ENCODE measurements at places on chromosomes 2 and 18.

GRCh38 chr2:199810422-199811171 is 40.4 kb downstream of the FTCDNL1 start:
- no peak for DNase-seq

DNA sequence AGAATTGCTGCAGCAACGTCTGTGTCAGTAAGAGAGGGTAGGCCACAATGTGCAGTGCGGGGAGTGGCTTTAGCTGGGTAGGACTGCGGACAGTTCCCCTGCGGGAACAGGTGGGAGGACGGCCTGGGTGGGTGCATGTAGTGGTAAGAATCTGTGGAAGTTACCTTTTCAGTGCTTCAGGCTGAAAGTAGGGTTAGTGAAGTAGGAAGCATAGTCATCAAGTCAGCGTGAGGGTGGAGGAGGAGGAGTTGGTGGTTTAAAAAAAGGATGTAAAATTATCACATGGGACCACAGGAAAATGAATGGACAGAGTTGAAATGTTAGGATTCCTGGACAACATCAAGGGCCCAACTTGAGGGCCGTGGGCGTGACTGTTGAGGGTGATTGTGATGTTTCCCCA is 13.2 kb downstream of the CEP192 start:
- no peak for DNase-seq

DNA sequence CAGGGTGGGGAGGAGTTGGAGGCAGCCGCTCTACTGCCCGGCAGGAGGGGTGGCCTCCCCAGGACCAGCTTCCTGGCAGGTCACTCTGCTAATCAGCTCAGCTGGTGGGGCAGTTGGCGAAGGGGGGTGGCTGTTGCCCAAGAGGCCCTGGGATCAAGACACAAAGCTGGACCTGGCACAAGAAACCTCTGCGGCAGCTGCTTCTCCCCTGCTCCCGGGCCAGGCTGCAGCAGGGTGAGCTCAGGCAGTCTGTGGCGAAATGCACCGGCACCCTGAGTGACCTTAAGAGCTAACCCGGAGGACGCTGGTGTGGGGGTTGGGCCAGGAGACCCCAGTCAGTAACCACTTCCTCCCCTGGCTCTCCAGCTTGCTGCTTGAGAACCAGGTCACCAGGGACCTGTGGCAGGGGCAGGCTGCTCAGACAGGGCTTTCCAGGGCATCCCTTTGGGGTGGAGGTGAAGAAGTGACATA is 31.1 kb downstream of the TOGARAM2 start:
- DNase-seq = no peak

GRCh38 chr2:195560209-195560895 is 96.7 kb upstream of the SLC39A10 start:
- no peak for DNase-seq

GRCh38 chr2:222903234-222904220 is 42.7 kb downstream of the ACSL3 start:
- DNase-seq = peak; percentile 45

DNA sequence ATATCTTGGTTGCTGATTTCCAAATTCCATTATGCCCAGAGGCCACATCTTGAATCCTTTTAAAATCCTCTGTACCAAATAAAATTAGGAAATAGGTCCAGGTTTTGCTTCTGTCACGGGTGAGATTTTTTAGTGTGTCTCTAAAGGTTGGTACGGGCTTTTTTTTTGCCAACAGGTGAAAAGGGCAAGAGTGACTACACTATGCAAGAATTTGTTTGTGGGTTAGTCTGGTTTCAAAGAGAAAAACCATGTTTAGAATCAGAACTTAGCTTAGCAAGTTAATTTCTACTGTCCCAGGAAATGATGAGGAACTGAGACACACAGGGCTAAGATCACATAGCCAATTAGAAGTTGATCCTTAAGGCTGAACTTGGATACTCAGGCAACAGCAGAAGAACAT is 41.7 kb downstream of the POLR1A start:
- DNase-seq = no peak

Data from HEK293T (cell line).